ENCODE measurements at places on chromosomes 5 and 9. TPM values are rescaled to one million over a fixed set of nuclear protein-coding genes. Genes with fewer than 3 reads are reported as not detected.

DNA sequence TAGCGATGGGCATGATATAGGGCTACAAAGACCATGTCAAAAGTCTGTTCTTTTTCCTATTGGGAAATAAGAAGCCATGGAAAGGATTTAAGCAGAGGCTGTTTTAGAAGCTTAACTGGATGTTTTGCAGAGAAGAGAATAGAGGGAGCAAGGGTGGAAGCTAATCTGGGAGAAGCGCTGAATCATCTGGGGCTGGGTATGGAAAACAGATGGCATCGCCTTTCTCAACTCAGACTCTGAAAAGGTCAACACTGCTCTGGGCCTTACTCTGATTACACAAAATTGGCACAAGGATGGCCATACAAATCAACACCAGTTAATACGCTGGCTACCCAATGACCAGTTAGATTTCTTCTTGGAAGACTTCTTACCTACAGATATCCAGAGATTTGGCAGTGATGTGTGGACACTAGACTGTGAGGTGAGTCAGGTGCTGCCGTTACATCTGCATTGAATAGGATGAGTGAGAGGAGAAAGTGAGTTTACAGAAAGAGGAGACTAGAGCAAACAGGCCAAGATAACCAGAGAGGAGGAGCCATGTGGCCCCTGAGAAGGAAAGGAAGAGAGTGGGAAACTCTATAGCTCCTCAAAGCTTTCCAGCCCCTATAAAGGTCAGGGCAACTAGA, 6.2 kb upstream of the TCERG1 start:
- no peak for DNase-seq

PCDHGB7 gene
- total RNA-seq, result 4.4 TPM

- no peak for DNase-seq
These were observed 172.3 kb upstream of the GNA14 start for GRCh38 chr9:77820293-77820954.

DNA sequence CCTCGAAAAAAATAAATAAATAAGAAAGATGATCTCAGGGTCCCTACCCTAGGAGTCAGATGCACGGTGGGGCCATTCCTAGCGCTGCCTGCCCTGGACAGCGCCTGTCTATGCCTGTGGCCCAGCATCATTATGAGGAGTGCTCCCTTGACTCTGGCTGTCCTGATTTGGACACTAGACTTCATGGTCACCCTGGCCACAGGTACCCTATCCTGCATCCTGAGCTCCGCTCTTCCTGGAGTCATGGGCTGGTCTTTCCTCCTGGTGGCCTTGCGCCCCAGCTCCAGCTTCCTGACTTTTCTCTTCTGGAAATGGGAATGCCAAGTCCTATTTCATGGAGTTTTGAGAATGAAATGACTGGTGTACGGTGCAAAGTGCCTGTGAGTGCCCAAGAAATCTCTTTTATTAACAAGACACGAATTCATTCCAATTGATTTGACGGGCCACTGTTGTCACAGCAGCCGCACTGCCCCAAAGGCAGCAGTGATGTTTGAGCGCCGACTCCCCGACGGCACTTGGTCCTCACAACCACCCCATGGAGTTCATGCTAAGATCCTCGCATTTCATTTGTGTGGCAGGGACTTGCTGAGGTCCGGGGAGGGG, 564 bp upstream of the AIF1L start:
- peak; percentile 66 for DNase-seq

DNA sequence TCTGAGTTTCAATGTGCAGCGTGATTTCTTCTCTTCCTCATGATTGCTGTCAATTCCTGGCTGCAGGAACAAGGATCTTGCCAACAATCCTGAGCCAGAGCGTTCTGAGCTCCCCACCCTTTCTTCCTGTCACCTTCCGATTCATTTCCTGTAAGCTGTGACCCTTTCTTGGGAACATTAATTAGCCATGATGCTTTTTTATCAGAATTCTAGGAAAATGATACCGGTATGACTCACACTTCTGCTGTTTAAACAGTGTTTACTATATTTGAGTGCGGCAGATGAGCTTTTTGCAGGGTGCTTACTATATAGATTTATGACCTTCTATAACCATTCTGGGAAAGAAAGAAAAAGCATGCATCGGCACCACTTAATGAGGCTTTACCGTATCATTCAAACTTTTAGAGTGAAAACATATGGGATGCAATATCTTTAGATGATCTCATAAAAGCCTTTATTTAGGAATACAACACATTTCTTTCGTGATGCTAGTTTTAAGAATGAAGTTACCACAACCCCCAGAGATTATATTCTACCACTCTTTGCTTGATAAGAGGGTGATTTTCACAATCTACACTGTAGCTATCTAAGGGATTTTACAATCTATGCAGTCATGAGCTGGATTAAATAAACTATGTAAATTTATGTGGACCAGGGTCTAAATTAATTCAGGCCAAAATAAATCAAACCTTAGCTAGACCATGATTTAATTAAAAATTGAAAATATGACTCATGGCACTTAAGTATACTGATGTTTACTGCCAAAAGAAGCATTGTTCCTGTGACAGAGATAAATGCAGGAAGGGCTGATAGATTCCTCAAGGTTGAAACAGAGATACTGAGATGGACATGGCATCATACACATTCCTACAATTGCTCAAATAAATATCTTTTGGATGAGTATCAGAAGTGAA, 38.0 kb upstream of the OSMR start:
- DNase-seq, result no peak

DNA sequence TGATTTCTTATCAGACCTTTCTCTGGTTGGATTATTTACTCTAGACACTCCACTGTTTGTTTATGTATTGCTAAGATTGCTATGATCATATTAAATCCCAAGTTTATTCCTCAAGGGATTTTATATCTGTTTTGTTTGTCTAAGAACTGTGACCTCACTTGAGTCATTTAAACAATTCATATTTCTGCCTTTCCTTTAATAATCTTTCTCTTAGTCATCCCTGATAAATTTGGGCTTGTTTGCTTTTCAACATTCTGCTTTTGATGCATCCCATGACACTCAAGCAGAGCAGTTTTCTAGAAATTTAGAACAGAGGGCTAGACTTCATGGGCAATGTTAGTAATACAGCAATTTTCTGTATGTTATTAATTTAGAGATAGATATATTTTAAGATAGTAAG, 231.6 kb upstream of the TNC start:
- DNase-seq, result no peak

DNA sequence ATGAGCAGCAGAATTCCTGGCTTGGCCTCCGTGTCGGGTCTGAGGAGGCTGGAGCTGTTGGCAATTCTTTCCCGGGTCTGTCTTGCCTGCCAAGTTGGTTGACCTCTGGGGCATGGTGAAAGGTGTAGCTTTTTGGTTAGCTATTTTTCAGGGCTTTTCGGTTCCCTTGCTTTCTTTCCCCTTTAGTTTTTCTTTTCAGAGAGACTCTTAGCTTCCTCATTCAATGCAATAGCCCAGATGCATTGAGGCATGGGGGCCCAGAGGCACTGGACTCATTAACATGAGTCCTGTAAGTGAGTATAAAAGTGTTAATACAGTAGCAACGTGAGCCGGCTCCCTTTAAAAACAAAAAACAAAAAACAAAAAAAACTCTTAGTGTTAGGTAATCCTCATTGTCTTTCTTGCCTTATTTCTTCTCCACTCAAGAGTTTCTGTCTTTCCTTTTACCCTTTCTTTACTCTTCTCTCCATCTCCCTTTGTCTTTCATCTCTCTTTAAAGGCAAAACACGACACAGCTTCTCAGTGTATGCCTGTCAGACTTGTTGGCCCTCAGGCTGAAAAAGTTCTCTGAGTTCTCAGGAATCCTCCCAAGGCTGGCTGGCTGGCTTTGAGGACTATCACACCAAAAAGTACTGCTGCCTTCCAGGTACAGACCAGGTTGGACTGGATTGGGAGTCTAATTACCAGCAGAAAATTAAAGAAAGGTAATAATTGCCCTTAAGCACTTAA, 289.9 kb upstream of the TUT7 start:
- no peak for DNase-seq

CHSY3 gene
- total RNA-seq, result 1.1 TPM

GRCh38 chr9:129587487-129588262, 33.2 kb downstream of the C9orf50 start:
- DNase-seq, result no peak

DNA sequence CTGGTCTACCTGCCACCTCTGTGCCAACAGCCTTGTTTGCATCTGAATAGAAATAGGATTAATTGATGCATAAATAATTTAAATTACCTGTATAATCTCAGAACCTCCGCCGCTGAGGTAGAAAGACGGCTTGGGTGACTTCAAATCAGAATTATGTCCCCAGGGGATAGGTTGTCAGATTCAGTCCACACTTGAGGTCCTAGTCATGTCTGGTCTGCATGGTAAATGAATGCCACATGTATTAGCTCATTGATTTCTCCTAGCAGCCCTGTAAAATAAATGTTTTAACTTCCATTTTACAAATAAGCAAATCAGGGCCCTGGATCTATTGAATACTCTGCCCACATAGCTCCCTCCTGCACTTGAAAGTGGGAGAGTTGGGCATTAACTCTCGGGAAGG, 368.0 kb upstream of the WWC1 start:
- no peak for DNase-seq

SARDH gene
- 7.3 TPM for total RNA-seq

- DNase-seq, result no peak
These were observed 100.6 kb downstream of the ARHGAP26 start for GRCh38 chr5:142870532-142871362.

DNA sequence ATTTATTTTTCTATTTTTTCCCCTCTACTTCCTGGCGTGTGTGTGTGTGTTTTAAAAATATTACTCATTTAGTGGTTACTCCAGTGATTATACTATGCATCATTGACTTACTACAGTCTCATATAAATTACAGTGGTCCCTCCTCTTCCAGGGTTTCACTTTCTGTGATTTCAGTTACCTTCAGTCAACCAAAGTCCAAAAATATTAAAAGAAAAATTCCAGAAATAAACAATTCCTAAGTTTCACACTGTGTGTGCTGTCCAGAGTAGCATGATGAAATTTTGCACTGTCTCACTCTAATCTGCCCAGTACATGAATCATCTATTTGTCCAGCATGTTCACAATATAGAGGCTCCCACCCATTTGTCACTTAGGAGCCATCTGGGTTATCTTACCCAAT, 47.4 kb upstream of the CCDC112 start:
- no peak for DNase-seq

DNA sequence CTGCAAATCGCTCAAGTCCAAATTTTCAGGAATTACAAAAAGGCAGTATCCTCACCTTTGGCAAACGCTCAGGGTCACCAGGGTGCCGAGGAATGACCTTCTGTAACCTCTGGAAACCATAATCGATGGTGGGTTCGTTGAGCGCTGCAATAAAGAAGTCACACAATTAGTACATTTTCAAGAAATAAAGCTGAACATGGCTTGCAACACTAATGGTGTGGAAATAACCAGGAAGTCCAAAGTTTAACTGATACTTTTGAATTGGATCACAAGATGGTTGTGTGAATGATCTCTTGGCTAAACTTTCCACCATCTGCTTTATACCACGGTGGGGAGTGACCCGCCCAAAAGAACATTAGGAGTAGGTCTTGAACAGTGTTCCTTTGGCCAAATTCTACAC, 368.7 kb downstream of the EBF1 start:
- no peak for DNase-seq

DNA sequence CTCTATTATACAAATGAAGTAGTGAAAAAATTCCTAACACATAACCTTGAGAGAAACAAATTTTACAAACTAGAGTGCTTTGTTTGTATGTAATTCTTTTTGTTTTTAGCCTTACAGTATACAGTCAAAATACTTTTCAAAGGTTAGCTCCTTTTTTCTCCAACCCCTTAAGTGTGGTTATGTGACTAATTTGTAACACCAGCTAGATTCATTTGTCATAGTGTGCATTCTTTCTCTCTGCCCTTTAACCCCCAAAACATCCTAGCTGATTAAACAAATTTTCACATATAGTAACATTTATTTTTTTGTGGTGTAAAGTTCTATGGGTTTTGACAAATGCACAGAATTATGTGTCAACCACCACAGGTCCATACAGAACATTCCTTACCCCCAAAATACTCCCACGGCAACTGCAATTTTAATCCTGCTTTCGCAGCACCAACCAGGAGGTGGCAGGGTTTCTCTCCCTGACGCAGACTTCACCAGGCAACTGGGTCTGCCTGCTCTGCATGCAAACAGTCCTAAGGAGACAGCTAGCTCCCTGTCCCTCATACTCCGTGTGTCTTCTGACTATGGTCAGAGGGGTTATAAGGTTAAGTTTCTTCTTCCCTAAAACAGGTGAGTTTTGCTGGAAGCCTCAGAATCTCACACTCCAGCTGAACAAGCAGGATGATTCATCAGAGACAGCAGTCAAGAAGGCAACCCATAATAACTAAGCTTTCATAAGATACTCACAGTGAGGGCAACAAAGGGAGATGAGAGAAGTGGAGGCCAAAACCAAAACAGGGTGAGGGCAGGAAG, 44.5 kb upstream of the NR5A1 start:
- DNase-seq, result peak; percentile 60

IFNA2 gene
- not detected for total RNA-seq

GRCh38 chr5:62340392-62340791, 34.4 kb downstream of the KIF2A start:
- DNase-seq, result peak; percentile 43

ROR2 gene
- 19.4 TPM for total RNA-seq

- no peak for DNase-seq
These were observed 6.6 kb upstream of the ALDH1B1 start for GRCh38 chr9:38385896-38386295.

GRCh38 chr5:32767948-32768467, 56.9 kb downstream of the NPR3 start:
- DNase-seq, result no peak

GRCh38 chr9:33187519-33188218, 20.5 kb upstream of the B4GALT1 start:
- no peak for DNase-seq

GRCh38 chr5:111744455-111744854, 12.5 kb downstream of the NREP start:
- no peak for DNase-seq

DNA sequence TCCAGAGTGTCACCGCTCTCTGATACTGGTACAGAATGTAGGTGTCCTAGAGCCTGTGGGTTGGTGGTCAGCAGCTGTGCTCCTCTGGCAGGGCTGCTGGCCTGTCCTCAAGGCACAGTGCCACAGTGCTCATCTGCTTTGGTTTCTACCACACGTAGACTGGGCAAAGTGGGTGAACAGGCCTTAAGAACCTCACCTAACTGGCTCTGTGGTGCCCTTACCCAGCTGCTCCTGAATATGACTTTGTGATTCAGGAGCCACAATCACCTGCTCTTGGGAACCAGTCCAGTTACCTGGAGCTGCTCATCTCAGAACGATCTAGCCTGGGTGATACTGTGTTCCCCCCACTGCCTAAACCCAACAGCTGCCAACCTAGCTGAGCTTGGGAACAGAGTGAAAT, 6.4 kb downstream of the NOP16 start:
- DNase-seq, result no peak

CCNO gene
- total RNA-seq, result 0.35 TPM

DNA sequence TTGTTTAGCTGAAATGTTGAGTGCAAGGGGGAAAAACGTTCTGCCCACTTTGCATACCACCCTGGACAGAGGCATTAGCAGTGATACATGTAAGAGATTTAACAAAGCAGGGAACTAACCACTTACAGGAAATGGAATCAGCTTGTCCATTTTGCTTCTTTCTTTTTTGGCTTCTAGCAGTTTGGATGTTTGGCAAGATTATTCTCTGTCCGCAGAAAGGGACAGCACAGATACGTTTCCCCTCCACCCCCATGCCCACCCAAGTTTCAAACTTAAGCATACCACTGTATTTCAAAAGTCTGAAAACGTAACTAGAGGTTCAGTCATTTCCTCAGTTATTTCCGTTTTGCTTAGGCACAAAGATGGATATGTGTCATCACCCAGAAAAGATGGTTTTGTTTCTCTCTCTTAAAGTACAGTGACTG, 118.4 kb downstream of the GDNF start:
- no peak for DNase-seq

- peak; percentile 49 for DNase-seq
These were observed 18.3 kb downstream of the CCNJL start for GRCh38 chr5:160293901-160294561.
